ENCODE measurements at places on chromosomes 5 and 9.

DNA sequence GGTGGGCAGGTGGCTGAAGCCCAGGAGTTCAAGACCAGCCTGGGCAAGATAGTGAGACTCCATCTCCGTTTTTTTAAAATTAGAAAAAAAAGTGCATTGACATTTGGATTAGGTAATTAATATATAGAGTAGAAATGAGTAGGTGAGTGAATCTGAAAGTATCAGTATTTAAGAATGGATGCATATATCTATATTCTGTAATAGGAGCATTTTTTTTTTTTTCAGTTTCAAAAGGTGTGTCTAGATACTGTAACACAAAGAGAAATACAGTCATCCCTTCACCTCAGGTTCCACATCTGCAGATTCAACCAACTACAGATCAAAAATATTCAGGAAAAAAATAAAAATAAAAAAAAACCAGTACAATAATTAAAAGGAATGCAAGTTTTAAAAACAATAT is 50.8 kb downstream of the RBM27 start:
- DNase-seq, result no peak

DNA sequence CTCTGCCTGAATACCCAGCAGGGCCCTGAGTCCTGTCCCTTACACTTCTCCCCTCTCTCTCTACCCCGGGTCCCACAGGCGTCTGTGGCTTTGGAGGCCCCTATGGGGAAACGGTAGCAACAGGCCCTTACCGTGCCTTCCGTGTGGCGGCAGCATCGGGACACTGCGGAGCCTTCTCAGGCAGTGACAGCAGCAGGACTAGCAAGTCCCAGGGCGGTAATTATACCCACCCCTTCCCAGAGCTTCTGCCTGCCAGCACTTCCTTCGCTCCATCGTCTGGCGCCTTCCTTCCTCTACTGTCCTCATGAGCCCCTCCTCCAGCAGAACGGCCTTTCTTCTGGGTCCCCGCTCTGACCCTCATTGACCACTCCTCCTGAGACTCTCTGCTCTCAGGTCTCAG is 17.9 kb upstream of the PHF2 start:
- DNase-seq, result no peak

- no peak for DNase-seq
These were observed 398.2 kb downstream of the SLCO4C1 start for GRCh38 chr5:101897914-101898313.

DNA sequence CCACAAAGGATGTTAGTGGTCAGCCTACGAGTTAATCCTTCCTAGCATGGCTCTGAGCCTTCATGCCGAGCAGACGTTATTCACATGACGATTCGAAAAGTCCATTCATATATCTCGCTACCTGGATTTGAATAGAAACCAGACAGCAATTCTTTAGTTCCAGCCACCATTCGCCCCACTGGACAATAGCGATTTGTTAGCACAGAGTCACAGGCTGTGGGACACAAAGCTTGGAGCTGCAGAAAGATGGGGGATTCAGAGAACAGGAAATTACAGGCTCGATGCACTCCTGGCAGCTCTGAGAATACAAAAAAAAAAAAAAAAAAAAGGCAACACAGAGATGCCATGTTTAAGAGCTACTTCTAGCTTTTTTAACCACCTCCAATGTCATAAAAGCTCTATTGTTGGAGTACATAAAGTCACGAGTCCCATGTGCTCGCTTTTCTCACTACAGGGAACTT is 110.7 kb downstream of the NR6A1 start:
- DNase-seq, result no peak

DNA sequence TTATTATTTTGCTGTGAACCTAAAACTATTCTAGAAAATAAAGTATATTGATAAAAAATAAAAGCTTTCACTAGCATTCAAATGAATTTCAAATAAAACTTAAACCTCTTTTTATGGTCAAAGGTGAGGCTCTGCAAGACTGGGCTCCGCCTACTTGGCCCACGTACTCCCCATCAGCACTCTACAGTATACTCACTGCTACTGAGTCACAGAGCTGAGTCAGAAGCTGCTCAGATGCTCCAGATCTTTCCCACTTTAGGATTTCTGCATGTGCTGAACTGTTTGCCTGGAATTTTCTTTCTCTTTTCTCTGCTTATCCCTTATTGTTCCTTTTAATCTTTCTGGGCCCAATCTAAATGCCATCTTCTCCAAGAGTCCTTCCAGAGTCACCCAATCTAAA is 331.9 kb upstream of the CCNG1 start:
- DNase-seq, result no peak

DNA sequence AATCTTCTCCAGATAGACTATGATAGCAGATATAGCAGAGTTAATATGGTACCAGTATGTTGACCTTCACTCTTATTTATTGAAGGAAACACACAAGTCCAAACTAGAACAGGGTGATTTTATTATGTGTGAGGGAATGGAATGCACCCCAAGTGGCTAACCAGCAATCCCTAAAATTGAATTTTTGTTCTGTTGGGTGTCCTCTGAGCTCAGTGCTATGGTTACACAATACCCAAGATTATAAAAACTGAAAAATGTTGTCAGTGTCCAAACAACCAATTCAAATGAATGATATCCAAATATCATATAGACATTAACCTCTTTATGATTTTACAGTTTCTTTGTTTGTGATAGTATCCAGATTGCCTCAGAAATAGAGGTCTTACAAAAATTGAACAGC is 60.9 kb downstream of the NNT start:
- no peak for DNase-seq

- DNase-seq, result no peak
These were observed 21.9 kb upstream of the CFAP95 start for GRCh38 chr9:69798744-69799143.

DNA sequence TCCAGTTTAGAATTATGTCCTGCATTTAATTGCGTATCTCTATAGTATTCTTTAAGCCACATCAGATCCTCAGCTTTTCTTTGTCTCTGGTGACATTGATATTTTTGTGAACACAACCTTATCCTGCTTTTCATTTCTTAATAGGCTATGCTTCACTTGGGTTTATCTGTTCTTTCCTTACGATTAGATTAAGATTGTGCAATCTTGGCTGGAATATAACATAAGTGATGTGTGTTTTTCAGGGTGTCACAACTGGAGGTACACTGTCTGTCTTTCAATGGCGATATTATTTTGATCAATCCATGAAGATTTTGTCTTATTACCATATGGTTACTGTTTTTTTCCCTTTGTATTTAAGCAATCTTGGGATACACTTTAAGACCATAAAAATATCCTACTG is 23.6 kb downstream of the NAA35 start:
- DNase-seq, result no peak

GRCh38 chr5:110965773-110966581 is 105.5 kb upstream of the TSLP start:
- no peak for DNase-seq

- DNase-seq, result no peak
These were observed 26.8 kb downstream of the FAXDC2 start for GRCh38 chr5:154823605-154824004.

DNA sequence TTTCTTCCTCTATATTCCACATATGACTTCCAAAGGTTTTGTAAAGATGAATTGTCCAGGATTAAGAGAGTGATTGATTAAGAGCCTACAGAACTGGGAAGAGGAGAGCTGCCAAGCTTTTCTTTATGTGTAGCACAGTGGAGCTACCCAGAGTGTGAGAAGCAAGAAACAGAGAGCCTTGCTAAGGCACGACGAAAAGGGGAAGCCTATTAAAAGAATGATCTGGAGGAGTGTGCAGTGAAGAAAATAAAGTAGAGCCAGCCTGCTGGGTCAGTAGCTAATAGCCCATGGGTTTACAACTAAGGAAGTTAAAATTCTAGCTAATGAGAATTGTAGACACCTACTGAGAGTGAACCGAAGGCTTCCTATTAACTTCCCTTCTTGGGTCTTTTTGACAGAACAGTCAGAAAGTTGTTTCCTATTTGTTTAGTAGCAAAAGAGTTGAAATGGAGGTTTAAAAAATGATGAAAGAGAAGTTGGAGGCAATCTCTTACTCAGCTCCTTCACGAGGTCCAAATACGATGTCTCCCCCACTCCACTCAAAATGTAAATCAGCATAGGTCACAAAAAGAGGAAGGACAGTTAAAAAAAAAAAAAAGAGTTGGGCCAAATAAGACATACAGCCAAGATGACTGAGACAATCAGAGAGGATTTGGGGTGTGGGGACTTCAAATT is 957 bp upstream of the PRR16 start:
- DNase-seq, result no peak

DNA sequence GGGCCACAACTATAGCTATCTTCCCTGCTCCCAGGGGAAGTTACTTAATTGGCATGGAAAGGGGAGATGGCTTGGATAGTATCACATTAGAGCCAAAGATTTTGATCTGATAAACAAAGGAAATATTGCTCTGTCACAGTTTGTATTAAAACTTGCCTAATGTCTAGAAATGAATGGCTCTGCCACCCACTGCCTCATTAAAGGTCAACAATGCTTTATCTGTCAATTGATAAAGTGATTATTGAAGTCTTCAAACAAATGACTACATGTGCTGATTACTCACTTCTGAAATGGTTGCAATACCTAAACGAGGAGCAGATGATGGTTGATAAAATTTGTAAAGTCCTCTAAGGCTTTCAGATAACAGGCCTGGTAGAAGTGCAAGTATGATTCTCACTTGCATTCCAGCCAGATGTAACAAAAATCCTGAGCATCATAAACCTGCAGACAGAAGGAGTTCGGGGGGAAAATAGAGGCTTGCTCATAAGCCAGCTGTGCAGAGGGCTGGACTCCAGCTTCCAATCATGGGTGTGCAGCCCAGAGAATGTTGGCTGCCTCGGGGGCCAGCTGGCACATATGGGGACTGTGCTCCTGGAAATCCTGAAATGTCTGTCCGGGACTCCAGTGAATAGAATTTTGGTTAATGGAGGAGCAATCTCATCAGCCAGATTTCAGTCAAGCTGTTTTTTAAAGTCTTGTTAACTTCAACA is 200.5 kb upstream of the SLC27A6 start:
- no peak for DNase-seq

DNA sequence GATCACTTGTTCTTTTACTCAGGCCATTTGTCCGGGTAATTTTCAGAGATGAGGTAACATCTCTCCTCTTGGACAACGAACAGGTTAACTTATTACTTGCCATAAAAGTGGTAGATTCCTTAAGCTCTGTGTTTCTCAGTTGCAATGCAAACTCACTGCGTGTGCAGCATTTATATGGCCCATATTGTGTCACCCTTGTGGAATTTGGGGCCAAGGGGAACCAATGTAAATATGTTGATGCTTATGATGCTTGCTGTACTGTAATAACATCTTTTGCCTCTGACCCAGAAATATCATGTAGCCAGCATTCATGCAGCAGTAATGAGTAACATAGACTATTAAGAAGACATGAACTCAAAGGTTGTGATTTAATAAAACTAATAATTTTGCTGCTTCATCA is 175.8 kb downstream of the ADAMTS6 start:
- no peak for DNase-seq

DNA sequence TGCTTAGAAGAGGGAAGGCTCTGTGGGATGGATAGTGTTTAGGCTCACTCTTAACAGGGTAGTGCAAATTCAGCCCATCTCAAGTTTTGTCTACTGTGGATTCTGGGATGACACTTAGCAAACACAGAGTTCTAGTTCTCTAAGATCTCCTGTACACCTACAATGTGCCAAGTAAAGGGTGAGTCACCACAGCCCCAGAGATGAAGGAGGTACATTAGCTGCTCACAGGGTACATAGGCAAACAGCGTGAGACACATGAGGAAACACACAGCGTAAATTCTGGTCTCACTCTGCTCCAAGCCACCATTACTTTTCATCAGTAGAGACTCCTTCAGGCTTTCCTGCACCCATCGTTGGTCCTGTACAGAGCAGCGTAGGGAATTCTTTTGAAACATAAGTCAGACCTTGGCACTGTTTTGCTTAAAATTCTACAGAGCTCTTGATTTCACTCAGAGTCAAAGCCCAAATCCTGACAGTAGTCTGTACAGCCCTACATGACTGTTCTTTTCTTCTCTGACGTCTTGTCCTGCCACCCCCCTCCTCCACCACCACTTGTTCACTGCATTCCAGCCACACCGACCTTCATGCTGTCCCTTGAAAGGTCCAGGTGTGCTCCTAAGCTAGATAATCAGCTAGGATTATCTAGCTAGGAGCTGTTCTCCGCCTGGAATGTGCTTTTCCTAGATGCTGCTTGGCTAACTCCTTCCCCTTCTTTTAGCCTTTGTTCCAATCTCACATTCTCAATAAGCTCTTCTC is 8.7 kb downstream of the ASTN2 start:
- no peak for DNase-seq

GRCh38 chr9:124423591-124423990 is 8.3 kb upstream of the PSMB7 start:
- DNase-seq, result no peak

GRCh38 chr5:126117044-126117443 is 306.2 kb upstream of the GRAMD2B start:
- DNase-seq, result no peak

- no peak for DNase-seq
These were observed at the start of gene LEAP2 for GRCh38 chr5:132873119-132873929. TSS of gene LEAP2 (plus strand) at chr5:132873668. CDS start at chr5:132873695, 27 bp downstream.

GRCh38 chr5:15722305-15722704 is 222.3 kb downstream of the FBXL7 start:
- no peak for DNase-seq

DNA sequence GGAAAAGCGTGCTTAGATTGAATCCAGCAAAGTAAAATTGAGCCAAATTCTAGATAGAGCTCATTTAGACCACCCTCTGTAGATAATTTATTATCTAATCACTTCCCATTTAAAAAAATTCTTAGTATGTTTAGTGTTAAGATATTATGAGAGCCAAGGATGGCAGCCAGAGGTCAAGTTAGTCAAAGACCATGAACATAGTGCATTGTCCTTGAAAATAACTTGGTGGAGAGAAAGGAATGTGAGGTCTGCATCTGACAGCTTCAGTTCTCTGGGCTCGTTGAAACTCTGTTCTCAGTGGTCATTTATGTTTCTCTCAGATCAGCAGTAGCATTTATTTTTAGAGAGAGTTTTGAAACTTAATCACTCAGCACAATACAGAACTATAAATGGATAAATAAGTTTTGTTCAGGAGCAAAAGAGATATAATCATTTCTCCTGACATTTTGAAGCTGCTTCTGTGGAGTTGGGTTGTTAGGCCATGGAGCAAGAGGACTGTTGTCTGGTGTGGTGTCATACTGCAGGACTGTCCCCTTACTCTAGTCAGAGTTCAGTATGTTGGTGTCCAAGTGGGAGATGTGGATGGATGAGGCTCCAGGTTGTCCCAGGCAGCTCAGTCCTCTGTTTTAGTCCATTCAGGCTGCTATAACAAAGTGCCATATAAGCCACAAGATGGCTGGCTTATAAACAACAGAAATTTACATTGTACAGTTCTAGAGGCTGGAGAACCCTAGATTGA is 337.7 kb downstream of the FBXL7 start:
- DNase-seq, result no peak

DNA sequence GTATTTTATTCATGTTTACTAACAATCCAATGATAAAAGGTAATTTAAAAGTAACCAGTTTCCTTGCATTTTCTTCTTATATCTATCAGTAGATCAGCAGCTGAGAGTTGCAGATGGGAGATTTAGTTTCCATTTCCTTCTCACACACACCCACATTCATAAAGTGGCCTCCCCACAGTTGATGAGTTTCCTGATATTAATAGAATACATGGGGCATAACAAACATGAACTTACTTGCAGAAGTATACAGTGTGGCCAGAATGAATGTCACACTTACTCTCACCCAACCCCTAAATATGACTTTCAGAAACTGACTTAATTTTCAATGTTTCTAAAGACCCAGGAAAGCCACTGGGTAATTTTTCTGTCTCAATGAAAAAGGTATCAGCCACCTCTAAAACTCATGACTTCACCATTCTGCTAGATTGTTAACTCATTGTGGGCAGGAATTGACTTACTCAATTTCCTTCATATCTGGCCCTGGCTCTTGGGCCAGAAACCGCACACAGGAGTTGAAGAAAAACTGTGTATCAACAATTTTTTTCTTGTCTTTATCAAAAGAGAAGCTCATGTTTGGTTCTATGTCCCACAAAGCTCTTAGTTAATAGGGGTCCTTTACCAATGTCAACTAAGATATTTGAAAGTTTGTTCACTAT is 63.5 kb upstream of the OSMR start:
- no peak for DNase-seq
